ENCODE measurements at places on chromosomes 4 and X.

GRCh38 chr4:115234405-115235093, 121.1 kb upstream of the NDST4 start:
- no peak for DNase-seq

DNA sequence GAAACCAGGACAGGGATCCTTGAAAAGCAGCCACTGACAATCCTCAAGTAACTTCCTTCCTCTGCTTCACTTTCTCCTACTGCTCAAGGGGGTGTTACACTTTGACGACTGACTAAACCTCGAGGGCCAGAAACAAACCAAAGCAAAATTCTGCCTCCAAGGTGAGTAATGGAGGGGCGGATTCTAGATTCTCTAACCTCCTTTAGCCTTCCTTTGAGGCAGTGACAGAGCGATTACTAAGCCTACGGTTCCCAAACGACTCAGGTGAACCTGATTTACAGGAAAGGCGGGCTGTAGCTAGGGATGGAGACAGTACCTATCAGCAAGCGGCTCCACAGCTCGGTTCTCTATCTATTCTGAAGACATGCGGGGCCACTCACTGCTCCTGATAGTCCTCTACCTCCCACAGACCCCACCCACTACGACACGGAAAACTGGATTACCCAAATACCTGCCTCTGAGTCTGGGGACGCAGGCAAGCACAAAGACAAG, 487 bp downstream of the TBCK start:
- no peak for DNase-seq

DNA sequence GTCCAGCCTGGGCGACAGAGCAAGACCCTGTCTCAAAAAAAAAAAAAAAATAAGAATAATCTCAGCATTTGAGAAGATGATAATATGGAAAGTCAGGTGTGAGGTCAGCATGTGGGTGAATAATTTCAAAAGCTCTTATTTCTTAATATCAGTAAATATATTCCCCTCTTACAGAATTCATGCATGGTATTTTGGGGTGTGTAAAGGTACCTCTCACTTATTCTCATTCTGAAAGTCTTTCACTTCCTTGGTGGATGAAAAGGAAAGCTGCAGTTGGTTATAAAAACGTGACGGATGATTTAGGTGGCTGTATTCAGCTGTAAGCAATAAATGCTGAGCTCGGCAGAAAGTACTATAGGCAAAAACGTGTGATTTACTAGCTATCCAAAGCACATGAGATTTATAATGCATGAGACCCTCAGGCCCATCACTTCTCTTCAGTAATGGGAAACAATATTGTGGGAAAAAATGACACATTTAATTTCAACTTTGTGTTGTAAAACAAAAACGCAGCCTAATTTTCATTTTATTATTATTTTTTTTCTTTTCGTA, 353.2 kb upstream of the MAGEB2 start:
- DNase-seq: no peak

- no peak for DNase-seq
Observed at GRCh38 chrX:66020631-66021334, 19.1 kb downstream of the VSIG4 start.

DNA sequence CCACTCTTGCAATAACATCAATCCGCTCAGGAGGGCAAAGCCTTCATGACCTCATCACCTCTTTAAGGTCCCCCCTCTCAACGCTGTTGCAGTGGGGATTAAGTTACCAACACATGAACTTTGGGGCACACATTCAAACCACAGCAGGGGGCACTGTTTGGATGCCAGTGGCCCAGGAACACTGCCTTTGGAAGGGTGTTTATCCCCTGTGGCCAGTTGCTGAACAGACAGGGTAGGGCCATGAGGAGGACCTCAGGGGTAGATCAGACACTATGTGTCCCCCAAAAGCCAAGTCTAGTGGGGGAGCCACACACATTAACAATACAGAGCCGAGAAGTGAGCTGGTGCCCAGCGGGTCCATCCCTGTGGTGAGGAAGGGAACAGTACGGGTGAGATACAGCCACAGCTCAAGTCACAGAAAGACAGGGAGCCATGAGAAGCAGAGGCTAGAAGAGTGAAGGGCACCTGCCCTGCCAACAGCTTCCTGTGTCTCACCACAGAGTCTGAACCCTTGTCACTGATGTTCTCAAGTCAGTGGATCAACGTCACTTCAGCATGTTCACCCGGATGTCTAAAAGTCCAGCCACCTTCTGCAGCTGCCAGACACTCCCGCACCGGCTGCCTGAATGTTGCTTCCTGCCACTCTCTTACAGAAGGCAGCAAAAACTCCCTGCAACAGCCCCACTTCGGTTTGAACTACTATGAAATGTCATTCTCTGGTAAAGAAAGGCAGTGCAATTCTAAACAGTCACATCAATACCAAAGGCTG, 19.9 kb upstream of the MXD4 start:
- no peak for DNase-seq

- no peak for DNase-seq
Observed at GRCh38 chrX:62923093-62923492, 428.0 kb downstream of the SPIN4 start.

- DNase-seq: no peak
Observed at GRCh38 chrX:96579252-96579651, 105.4 kb upstream of the DIAPH2 start.

GRCh38 chr4:106201373-106201772, 114.6 kb downstream of the TBCK start:
- DNase-seq: no peak

DNA sequence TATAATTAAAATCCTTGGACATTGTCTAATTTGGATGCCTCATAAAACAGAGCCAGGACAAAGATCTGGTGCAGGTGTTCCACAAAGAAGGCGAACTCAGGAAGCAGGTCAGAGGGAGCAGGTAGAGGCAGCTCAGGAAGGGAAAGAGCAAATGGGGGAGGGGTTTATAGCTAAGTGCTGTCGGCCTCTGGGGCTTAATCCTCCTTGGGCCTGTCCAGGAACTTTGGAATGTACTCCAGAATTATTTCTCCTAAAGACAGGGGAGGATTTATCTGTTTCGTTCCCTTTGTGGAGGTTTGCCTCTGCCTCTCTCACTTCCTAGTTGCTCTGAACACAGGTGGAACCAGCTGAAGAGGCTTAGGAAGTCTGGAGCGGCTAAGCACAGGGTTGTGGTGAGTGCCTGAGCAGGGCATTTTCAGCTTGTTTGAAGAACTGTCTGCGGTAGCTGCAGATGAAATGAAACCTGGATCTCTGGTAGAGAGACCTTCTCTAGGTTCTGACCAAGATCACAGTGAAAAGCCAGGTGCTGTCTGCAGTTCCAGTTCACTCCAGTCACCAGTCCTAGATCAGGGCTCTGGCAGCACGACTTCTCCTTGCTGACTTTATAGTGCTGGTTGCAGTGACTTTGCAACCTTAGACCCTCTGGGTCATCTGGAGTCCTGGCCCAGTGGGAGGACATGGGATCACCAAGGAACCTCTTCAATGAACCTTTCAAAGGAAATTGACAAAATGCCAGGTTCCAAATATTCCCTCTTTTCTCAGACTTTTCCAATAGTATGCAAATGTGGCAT, 519.2 kb downstream of the PCDH10 start:
- DNase-seq: no peak

GRCh38 chr4:52234561-52235440, 183.7 kb downstream of the SPATA18 start:
- DNase-seq: no peak

DNA sequence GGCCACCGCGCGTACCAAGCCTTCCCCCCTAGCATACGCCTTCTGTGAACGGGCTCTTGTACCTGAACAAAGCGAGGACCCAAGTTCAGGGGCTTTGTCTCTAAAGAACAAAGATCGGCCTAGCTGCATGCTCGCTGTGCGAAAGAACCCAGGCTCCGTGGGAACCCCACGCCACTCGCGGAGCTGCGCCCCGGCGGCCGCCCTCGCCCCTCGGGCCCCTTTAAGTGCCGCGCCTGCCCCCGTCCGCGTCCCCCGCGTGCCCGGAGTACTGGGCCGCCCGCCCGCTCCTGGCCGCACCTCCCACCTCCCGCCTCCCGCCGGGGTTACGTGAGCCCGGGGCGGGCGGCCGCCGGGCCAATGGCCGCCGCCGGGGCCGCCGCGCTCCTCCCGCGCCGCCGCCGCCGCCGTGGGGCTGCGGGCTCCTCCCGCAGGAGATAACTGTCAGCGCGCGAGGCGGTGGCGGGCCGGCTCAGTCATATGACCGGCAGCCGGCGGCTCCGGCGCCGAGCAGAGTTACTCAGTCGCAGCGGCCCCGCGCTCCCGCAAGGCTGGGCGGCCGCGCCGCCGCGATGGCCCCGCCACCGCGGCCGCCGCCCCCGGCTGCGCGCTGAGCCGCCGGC, at the start of gene FNIP2:
FNIP2 (plus strand) TSS at position 472 of the 620 bp plus-strand sequence. CDS start 187 bp downstream, outside the sequence.
- peak; percentile 32 for DNase-seq

- no peak for DNase-seq
Observed at GRCh38 chrX:17372052-17372451, 2.9 kb upstream of the NHS start.

DNA sequence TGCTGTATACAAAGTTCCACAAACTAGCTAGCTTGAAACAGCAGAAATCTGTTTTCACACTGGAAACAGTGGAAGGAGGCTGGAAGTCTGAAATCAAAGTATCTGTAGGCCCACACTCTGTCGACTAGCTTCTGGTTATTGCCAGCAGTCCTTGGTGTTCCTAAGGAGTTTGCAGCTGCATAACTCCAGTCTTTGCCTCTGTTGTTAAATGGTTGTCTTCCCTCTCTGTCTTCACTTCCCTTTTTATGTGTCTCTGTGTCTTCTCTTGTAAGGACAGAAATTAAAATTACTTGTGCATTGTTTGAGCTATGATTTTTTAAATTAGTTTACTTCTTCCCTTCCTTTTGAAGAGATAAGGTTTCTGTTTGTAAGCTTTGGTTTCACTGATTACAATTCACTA, 8.2 kb downstream of the MTHFD2L start:
- DNase-seq: no peak

DNA sequence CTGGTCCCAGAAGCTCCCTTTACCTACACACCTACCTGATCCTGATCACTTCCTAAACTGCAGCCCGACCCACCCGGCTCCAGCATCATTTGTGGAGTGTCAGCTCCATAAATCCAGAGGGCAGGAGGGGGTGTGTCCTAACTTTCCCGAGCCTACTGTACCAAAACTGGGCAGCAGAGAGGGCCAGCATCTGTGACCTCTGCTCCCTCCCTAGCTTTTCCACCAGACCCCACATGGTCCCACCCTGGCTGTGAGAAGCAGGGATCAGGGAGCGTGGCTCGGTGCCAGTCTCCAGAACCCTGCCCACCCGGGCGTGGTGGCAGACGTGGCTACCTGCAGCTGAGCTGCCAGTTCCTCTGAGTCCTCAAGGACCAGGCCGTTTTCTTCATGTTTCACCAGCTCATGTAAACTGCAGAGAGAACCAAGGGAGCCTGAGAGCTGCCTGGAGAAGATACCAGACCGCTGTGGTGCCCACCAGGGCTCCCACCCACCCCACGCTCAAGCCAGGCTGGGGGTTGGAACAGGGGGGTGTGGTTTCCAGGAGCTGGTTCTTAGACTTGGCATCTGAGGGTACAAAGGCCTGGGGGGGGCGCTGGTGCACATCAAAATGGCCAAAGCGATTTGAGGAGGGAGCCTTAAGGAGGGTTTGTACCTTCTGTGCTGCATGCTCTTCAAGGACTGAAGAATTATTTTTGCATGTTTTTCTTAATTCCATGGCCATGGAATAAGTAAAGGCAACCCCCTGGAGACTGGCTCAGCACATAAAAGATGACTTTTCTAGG, 76.7 kb upstream of the DRD5 start:
- DNase-seq: no peak

DNA sequence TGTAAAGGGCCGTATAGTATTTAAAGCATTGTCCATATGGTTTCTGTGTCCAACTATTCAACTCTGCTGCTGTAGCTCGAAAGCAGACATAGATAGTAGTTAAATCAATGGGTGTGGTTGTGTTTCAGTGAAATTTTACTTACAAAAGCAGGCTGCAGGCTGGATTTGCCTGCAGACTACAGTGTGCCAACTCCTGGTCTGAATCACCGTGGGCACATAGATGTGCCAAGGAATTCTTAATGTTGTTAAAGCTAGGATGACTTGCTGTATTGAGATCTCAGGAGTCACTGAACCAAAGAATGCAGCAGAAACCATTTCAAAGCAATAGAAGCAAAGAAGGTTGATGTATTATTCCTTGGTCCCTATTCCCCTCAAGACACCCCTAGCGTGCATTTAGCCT, 379.0 kb downstream of the STIM2 start:
- DNase-seq: no peak

DNA sequence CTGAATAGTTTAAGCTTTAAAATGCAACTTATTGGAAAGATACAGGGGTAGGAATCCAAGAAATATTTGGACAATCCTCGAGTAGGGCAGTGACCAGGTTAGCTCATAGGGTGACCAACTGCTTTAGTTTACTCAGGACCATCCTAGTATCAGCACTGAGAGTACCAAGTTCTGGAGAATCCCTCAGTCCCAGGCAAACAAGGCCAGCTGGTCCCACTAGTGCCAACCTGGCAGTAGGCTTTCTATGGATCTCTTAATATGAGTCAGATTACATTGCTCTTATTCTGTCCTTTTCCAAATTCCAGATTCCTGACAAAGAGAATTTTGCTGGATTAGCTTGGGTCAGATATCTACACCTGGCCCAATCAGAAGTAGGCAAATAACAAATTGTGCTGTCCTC, 493.7 kb downstream of the KCNIP4 start:
- no peak for DNase-seq

- DNase-seq: peak; percentile 3
Observed at GRCh38 chr4:89158884-89159503, 47.7 kb downstream of the TIGD2 start.

- no peak for DNase-seq
Observed at GRCh38 chr4:108359986-108360681, 191.4 kb upstream of the LEF1 start.

- no peak for DNase-seq
Observed at GRCh38 chrX:47862680-47863079, 26.0 kb downstream of the ZNF81 start.

- DNase-seq: no peak
Observed at GRCh38 chr4:174580597-174580996, 58.3 kb upstream of the HPGD start.

- no peak for DNase-seq
Observed at GRCh38 chr4:143099693-143100092, 85.0 kb upstream of the USP38 start.

GRCh38 chr4:55397126-55397436, 1.3 kb downstream of the TMEM165 start:
- no peak for DNase-seq

DNA sequence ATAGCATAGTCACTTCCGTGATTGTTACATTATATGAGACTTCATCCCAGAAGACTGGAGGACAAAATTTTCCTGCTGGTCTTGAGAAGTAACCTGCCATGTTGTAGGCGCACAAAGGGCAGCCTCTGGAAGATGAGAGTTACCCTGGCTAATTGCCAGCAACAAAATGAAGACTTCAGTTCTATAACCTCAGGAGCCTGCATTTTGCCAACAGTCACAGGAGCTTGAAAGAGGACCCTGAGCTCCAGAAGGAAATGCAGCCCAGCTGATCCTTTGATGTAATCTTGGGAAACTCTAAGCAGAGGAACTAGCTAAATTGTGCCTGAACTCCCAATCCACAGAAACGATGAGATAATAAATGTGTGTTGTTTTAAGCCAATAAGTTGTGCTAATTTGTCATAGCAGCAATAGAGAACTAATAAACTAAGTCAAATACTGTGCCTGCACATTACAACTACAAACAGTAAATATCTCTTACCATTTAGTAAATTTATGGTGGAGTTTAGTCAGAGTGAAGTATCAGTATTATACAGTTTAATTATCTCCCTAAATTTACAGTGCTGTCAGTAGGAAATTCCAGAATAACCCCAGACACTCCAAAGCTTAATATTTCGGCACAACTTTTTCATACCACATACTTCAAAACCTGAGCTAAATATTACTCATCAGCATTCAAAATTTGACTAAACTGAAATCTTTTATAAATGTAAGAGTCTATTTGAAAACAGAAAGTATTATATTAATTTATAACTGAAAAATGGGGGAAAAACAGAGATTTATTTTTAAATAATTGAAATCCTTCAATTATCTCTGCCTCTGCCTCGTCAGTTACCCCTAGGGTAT, 90.1 kb upstream of the MAPK10 start:
- DNase-seq: no peak
